ENCODE measurements at places on chromosomes 1 and 21. TPM values are rescaled to one million over a fixed set of nuclear protein-coding genes. Genes with fewer than 3 reads are reported as not detected.

ANKRD35 gene
- total RNA-seq, result not detected

EMC1 gene
- 34.8 TPM for total RNA-seq

PLA2G2D gene
- not detected for total RNA-seq

ILDR2 gene
- total RNA-seq, result not detected

OR2L2 gene
- not detected for total RNA-seq

PUM1 gene
- total RNA-seq, result 35.4 TPM

PRR9 gene
- total RNA-seq, result not detected

OR2T2 gene
- total RNA-seq, result not detected

SH2D1B gene
- not detected for total RNA-seq

GPR89A gene
- 40.4 TPM for total RNA-seq

OR2T35 gene
- not detected for total RNA-seq

HSF2BP gene
- total RNA-seq, result 12.9 TPM

OR10J1 gene
- not detected for total RNA-seq

SPAG17 gene
- total RNA-seq, result 0.27 TPM

FCRLB gene
- total RNA-seq, result 5.3 TPM

SLAMF9 gene
- not detected for total RNA-seq

S100A16 gene
- total RNA-seq, result 401 TPM

G0S2 gene
- 8.1 TPM for total RNA-seq

PROK1 gene
- not detected for total RNA-seq

CELA2A gene
- total RNA-seq, result not detected

KCNT2 gene
- 0.12 TPM for total RNA-seq

ARMH1 gene
- total RNA-seq, result not detected

FAM151A gene
- total RNA-seq, result not detected

ZNF436 gene
- 16.4 TPM for total RNA-seq

RUNX3 gene
- not detected for total RNA-seq

Data from Caki2 (cell line).